ENCODE measurements at places on chromosomes 3 and 15.
A peak's percentile ranks its signal among the peaks of the same experiment; 100 is the strongest.

GRCh38 chr3:170632780-170633179 lies 46.9 kb upstream of the SLC7A14 start:
- no peak for DNase-seq

DNA sequence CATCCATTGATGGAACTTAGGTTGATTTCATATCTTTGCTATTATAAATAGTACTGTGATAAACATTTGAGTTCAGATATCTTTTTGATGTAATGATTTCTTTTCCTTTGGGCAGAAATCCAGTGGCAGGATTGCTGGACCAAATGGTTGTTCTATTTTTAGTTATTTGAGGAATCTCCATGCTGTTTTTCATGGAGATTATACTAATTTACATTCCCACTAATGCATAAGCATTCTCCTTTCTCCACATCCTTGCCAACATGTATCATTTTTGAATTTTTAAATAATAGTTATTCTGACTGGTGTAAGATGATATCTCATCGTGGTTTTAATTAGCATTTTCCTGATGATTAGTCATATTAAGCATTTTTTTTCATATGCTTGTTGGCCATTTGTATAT lies 144.0 kb upstream of the SUCLG2 start:
- no peak for DNase-seq

DNA sequence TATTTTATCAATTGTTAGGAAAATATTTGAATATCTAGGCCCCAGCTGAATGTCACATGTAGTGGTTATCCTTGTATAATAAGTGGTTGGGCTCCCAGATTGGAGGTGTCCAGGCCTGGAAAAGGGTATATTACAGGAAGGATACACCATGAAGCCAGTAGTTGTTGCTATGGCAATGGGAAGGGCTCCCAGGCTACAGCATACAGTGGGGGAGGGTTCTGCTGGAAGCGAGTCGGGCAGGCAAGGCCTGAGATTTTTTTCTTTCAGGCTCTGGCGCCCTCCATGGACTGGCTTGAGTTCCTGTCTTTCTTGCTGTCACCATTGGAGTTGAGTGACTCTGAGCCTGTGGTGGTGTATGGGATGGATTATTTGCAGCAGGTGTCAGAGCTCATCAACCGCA lies 8.9 kb downstream of the ECE2 start:
- DNase-seq: peak; percentile 78

DNA sequence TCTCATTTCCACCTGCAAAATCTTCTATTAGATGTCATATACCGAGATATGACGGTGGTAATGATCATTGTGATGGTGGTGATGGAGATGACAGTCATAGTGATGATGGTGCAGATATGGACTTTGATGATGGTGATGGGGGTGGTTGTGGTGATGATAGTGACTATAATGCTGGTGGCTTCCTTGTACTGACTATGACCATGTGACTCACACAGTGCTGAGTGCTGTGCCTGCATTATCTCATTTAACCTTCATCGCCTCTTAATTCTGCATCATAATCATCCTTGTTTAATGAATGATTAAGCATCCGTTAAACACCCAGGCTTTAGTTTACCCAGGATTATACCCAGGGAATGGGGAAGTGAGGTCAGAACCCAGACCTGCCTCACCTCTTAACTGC lies 331.7 kb downstream of the FEZF2 start:
- no peak for DNase-seq

DNA sequence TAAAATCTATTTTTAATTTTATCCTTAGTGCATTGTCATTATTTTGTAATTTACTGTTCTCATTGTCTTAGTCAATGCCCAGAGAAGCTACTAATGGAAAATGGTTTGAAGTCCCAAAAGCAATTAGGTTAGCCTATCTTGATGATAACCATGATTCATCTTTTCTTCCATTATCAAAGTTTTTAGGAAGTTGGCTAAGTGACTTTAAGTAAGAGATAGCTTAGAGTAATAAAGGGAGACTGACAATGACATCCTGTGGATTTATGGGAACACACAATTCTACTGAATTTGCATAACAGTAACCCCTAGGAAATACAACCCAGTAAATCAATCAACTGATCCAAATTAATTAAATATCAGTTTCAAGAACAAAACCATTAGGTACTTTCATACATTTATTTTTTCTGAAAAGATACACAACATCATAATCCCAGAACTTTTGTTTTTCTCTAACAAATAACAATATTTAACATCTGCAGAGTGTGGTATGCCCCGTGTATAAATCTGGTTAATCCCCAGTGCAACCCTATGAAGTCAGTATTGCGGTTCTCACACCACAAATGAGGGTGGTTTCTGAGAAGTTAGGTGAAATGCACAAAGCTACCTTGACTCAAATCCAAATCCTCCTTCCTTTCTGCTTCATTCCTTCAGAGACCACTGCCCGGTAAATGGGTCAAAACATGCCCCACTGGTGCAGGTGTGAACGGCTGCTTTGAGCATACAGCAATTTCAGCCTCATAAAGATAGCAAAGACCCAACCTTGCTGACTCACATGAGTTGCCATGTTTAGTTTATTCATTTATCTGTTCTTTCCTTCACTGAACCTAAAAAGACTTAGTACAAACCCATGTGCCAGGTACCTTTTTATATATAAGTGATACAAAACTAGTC lies 202.1 kb downstream of the TBL1XR1 start:
- DNase-seq: no peak

- DNase-seq: no peak
These were observed 67.6 kb upstream of the TGFBR2 start for GRCh38 chr3:30538791-30539190.

GRCh38 chr3:25025236-25025635 lies 402.8 kb upstream of the RARB start:
- no peak for DNase-seq

DNA sequence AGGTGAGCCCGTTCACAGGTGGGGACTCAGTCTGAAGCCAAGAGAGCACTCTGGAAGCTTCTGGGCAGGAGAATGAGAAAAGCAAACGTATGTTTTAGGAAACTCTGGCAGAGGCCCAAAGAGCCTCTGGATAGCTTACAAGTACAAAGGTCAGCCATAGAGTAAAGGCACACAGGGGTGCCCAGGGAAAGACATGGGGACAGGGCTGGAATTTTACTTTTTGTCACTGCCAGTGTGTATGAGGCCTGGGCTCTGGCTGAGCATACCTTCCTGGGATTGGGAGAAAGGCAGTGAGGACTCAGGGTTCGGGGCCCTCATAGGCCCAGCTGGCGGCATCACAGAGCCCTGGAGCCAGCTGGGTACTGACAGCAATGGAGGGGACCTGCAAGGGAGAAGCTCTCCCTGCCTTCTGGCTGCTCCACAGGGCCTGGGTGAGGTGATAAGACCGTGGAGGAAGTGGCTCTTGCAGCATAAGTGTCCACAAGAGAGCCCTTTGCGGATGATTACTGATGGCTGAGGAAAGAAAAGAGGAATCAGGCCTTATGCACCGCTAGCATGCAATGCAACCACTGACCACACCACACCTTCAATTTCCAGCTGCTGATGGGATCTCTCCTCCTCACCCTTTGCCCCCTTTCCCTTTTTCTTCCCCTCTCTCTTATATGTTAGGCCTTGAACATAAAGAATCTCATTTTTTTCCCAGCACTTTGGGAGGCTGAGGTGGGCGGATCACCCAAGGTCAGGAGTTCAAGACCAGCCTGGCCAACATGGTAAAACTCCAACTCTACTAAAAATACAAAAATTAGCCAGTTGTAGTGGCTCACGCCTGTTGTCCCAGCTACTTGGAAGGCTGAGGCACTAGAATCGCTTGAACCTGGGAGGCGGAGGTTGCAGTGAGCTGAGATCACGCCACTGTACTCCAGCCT lies 25.1 kb upstream of the BCL2L10 start:
- DNase-seq: no peak

DNA sequence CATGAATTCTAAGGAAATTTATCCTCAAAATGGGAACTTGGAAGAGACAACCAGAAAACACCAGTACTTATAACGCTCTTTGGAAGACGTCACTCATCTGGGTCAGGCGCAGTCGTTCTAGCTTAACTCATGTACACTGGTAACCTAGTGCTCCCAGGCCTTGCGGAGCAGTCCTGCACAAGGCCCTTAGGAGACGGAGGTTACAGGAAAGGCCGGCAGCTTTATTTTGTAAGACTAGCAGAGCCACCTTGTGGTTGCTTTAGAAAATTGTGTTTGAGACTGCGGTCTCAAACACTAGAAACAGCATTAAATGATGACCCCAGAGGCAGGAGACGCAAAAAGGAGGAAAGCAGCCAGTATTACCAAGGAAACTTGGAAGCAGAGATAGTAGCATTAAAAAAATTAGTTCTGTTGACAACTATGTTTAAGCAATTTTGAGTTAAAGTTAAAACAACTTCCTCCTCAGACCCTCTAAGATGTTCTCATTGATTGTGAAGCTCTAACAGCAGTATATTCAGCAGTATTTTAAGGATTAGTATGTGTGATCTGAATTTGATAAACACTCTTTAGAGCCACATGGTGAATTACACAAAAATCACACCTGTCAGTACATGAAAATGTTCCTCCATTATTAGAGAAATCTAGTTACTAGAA lies 141.9 kb upstream of the C2CD4B start:
- DNase-seq: peak; percentile 79

DNA sequence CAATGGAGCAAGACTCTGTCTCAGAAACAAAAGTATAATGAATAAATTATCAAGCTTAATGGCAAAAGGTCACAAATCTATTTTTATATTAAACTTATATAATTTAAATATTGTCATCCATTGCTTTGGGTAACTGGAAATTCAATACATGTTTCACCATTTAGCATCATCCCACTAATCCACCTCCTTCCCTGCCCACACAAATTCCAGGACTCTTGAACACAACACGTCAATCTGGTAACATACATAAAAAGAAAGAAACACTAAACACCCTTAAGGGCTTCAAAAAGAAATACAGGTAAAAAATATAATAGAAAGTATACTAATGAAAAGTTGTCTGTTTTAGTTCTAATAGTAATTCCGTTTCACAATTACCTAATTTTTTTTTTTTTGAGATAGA lies 149.4 kb downstream of the STAG1 start:
- no peak for DNase-seq

DNA sequence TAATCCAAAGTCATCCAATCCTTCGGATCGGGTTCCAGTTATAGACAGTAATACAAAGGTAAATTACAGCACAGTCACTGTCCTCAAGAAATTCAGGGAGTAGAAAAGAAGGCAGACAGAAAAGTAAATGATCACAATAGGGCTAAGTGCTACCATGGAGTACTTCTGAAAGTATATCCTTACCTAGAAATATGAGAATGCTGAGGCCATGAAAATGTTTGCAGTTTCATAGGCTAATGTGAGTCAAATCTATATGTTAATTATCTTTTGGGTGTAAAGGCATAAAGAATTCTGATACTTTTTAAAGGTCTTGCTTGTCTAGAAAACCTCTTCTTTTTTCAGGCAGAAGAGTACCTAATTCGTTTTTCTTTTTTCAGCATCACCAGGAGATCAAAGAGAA lies 29.8 kb downstream of the PBRM1 start:
- DNase-seq: no peak

GRCh38 chr3:40872258-40872920 lies 326.9 kb upstream of the CTNNB1 start:
- DNase-seq: no peak

DNA sequence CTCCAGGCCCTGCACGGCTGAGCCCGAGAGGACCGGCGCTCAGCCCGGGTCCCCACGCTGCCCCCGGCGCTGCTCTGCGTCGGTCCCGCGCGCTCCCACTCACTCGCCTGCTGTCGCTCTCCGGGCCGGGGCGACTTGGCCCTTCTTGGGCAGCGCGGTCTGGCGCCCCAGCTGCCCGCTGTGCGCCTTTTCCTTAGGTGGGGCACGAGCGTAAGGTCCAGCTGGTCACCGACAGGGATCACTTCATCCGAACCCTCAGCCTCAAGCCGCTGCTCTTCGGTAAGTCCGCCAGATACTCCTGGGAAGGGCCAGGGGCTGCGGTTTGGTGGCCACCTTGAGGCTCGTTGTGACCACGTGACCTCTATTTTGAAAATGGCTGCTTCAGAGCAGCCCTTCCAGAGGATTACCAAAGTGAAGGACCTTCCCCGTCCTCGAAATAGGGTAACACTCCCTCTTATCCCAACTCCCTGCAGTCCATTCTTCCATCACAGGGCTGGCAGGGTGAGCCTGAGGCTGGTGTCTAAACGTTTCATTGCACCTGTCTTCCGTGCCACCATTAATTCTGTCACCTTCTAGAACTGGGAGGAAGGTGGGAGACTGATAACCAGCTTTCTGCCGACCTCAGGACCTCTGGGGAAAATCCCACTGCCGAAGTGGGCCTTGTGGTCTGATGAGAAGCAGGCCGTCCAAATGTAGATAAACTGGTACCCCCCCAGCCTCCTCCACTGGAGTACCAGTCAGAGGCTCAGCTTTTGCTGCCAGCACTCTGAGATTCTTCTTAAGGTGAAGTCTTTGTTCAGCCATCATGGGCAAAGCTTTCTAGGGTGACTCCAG lies 812 bp downstream of the P4HTM start:
- no peak for DNase-seq

DNA sequence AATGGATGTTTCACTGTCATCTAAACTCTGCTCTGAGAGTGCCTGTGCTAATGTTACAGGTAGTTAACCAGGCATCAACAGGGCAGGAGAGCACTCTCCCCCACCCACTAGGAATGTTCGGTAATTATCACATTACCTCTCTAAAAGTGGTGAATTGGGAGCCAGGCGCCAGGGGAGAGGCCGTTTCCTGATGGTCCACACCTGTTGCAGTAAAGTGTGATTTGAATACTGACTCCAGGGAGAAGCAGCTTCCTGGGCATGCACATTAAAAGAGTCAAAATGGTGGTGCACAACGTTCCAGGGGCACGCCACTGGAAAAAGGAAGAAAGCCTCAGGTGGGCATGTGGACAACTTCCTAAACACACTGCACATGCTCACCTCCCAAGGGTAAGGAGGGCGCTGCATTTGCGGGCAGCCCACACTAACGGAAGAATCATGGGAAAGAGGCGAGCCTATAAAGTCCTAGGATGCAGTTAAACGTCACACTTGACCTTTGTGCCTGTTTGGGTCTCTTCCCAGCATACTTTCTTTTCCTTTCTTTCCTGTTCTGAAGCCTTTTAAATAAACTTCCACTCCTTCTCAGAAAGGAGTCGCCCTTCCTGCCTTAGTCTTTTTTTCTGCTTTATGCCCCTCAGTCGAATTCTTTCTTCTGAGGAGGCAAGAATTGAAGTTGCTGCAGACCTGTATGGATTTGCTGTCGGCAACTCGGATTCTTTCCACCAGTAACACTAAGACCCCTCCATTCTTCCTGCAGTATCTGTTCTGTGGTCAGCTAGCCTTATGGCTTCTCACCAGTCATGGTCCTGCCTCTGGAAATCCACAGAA lies 28.9 kb upstream of the GPD1L start:
- no peak for DNase-seq

DNA sequence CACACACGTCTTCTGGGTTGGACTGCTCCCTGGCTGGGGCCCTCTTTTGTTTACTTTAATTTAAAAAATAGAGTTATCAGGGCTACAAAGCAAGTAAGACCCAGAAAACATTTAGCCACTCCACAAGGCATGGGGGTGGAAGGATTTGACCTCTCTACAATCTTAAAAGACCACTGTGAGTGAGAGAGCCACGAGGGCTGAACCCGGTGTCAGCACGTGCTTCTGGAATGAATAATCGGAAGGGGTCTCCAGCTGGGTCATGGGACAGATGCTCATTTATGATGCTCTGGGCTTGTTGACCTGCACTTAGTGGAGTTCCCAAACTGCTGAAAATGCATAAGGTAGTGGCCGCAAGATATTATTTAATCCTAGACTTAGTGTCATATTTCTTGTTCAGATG lies 52.4 kb downstream of the EIF4E3 start:
- DNase-seq: no peak
